Foreskin keratinocyte (primary cell): ENCODE measurements at places on chromosomes 5 and 9.

DNA sequence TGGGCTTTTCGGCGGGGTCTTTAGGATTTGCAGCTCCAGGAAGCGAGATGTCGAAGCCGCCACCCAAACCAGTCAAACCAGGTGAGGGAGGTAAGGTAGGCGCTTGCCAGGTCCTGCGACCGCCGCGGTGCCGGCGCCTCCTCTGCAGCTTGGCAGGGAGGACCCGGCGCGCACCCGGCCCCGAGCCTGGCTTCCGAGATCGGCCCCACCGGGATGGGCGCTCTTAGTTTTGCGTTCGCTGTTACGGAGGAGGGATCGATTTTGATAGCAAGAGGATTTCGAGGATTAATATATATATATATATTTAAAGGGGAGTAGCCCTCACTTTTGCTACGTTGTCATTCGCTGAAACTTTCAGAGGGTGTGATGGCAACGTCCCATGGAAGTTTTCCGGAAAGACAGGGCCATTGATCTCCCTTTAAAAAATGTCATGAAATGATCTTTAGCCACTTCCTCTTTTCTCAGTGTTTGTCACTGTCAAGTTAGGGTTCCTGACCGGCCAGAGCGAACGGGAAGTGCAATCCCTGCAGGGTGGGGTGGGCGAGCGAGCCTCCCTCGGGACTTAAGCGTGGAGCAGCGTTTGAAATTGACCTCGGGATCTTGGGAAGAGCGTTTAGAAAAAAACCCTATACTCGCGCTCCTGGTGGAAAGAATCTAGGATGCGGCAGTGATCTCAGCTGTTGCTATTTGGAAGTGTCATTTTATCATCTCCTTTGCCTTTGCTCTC is 495 bp downstream of the OSTF1 start:
- DNase-seq = peak; percentile 84

DNA sequence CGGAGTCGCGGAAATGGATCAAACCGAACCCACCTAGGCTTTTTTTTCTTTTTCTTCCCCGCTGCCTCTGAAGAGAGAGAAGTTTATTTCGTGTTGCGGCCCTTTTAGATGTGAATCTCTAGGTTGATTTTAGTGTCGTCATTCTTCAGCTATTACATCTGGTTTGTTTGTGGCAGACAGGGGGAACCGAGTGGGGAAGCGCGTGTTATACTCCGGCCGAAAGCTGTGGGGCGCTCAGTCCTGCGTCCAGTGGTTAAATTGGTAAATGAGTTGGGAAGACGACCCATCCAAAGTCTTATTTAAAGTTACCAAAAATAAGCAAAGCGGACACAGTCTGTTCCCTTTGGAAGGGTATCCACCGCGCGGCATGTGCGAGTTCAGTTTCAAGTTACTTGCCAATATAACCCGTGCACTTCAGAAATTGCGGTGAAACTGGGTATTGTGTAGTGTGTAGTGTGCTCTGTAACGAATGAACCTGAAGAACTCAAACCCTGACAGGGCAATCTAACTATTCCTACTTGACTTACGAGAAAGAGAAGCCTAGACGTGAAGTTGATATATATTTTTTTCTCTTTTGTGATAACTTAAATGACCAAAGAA is 1.3 kb downstream of the MAN2A1 start:
- peak; percentile 66 for DNase-seq

DNA sequence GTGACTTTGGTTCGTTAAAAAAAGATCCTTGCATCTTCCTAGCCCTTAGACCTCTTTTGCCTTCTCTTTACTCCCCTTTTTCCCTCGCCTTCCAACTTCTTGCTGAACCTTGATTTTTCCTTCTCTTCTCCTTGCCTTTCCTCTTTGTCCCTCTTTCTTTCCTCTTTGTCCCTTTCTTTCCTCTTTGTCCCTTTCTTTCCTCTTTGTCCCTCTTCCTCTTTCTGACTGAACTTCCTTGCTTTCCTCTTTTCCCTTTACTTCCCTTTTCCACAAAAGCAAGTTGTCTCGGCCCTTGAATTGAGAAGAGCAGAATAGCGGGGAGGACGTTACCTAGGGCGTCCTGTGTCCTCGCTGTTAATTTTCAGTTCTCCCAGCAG is 1.4 kb upstream of the MLLT3 start:
- DNase-seq = peak; percentile 23

GRCh38 chr9:107246259-107247254 is 36.5 kb upstream of the RAD23B start:
- DNase-seq = no peak

- DNase-seq = no peak
Measured at GRCh38 chr5:97458851-97459250, 275.8 kb upstream of the RIOK2 start.

- DNase-seq = no peak
Measured at GRCh38 chr5:42148813-42149212, 223.7 kb downstream of the FBXO4 start.

GRCh38 chr5:1467341-1468246 is 22.4 kb upstream of the SLC6A3 start:
- no peak for DNase-seq

GRCh38 chr9:129184219-129184524 is 6.1 kb upstream of the IER5L start:
- no peak for DNase-seq

GRCh38 chr9:112887381-112887780 is 3.3 kb downstream of the SLC46A2 start:
- no peak for DNase-seq

DNA sequence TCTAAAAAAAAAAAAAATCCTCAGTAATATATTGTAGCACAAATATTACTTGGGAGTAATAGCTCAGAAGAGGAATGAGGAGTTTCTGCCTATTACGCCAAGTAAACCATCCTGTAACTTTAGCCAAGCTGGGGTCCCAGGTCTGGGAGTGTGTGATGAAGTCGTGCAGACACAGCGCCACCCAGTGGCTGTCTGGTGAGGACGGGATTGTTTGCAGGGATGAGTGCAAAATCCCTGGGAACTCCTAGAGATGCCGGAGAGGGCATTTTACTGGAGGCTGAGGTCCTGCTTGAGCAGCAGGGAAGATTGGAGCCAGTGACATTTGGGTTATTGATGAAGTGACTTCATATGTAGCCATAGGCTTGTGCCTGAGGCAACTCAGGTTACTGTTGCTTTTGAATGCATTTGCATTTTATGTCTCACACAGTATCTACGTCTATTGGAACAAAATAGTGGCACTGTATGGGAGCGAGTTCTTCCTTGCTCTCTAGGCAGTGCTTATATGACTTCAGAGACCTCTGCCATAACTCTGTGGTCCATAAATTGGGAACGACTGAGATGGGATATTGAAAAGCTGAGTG is 72.8 kb downstream of the PSAT1 start:
- DNase-seq = peak; percentile 6

- DNase-seq = no peak
Measured at GRCh38 chr9:76161541-76161940, 232.7 kb downstream of the RFK start.

DNA sequence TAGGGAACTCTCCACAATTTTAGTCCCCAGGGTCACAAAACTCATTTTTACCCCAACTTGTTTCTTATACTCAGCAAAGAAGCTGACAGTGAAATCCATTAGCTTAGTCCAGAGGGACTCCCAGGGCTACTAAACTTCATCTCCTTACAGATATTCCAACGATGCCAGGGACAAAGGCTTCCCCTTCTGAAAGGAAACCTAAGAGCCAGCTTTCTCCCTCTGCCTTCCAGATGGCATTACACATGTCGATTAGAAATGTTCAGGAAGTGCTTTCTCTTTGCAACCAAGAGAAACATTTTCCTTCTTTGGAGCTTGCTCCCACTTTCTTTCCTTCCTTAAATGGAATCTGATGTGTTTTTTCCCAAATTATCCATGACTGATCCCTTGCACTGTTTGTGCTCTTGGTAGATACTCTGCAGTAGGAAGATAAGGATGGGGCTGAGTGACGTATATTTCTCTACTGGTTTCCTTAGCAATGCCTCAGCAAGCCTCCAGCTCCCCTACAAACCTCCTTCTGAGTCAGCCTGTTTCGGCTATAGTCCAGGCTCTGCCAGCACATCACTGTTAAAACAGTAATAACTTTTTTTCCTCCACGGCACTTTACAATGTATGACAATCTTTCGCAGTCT is 43.0 kb upstream of the HTR4 start:
- no peak for DNase-seq

- peak; percentile 57 for DNase-seq
Measured at GRCh38 chr5:62134811-62135210, 171.2 kb upstream of the KIF2A start.

GRCh38 chr9:117437283-117437682 is 22.4 kb upstream of the ASTN2 start:
- peak; percentile 66 for DNase-seq

- peak; percentile 28 for DNase-seq
Measured at GRCh38 chr5:114223866-114224265, 138.0 kb upstream of the KCNN2 start.

DNA sequence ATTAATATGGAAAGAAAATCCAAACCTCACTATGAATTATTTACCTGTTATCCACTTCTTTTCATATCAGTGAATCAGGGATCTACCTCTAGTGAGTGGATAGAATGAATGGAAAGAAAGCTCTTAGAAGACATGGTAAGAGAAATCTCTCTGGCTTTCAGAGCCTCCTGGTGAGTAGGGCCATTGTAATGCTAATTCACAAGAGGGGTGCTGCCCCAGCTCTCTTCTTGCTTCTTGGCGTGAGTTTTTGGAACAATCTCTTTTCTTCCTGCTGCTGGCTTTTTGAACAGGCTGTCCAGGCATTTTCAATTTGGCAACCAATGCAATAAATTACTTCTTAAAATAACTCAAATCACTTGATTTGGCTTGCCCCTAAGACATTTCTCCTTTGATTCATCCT is 49.9 kb upstream of the KCNN2 start:
- DNase-seq = no peak
